ENCODE measurements at places on chromosomes 2 and 18. TPM values are rescaled to one million over a fixed set of nuclear protein-coding genes. Genes with fewer than 3 reads are reported as not detected.

GRCh38 chr2:48116497-48116896 lies 210.2 kb upstream of the FBXO11 start:
- DNase-seq = no peak

DNA sequence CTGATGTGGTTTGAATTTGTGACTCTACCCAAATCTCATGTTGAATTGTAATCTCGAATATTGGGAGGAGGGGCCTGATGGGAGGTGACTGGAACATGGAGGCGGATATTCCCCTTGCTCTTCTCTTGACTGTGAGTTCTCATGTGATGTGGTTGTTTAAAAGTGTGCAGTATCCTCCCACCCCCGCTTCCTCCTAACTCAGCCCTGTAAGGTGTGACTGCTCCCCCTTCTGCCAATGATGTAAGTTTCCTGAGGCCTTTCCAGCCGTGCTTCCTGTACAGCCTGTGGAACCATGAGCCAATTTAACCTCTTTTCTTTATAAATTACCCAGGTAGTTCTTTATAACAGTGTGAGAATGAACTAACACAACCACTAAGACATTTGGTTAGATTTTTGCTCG lies 458.4 kb downstream of the THSD7B start:
- DNase-seq = no peak

DNA sequence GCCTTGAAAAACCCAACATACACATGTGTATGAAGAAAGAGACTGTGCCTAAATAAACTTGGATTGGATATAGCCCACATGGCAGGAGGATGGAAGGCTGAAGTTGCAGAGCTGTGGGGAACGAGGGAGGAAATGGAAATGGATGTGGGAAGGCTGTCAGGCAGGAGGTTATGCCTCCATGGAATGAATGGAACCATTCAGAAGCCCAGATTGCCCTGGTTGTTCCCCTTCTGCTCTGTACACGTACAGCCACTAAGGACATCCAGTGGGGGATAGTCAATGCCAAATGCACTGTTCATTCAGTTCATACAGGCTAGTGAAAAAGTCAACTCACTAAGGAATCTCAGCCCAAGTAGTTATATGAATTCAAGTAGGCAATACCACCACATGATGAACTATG lies 463.7 kb downstream of the TNS1 start:
- no peak for DNase-seq

DNA sequence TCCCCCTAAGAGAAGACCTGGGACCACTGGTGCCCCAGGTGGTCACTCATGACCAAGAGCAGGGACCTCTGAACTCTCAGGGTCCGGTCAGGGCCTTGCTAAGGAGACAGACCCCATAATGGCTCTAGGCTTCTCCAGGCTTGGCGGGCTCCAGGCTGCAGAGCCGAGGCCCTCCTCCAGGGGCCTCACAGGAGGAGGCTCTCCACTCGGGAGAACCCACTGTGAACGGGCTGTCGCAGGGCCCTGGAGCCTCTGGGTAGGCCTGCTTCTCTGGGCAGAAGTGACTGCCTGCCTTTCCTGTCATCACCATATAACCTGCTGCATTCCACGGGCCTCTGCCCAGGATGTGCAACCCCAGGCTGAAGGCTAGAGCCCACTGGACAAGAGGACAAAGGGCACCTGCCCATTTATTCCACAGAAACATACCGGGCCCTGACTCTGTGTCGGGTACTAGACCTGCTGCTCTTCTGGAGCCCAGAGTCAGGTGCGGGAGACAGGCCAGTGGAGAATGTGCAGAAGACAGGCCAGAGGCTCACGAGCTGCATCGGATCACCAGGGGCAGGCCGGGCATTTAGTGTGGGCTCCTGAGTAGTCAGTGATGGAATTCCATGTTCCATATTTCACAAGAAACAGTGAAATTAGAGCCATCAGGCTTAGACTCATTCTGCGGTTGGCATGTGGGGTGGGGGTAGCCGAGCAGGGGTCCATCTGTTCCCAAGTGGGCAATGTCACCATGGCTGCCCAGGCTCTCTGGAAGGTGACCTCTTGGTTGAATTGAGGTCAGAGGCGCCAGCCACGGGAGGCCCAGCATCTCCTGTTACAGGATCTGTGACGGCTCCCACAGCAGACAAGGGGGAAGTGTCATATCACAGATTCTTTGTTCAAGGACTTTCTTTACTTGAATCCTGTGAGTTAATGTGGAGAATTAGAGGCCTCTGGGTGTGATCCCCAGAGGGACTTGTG lies 220.8 kb downstream of the SH3RF3 start:
- no peak for DNase-seq

DNA sequence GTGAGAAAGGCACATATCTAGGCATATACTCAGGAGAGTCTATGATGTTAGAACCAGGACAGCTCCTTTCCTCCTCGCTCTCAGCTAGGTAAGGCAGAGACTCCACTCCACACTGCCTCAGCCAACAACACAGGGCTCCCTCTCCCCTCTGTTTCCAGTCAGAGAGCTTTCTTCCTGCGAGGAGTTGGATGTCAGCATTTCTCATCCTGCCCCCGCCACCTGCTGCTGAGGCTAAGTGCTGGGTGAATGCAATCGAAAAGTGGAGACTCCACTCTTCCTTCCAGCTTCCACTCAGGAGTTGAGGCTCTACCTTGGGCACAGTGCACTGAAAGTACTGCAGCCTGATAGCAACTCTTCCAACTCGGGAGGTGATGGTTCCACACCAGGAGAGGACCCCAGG lies 177.2 kb upstream of the RAB6C start:
- no peak for DNase-seq

GRCh38 chr2:198106621-198107385 lies 302.4 kb downstream of the PLCL1 start:
- DNase-seq = no peak

GRCh38 chr2:224778474-224778877 lies 62.3 kb upstream of the CCDC195 start:
- peak; percentile 79 for DNase-seq

GRCh38 chr2:47357483-47357882 lies 45.5 kb upstream of the MSH2 start:
- DNase-seq = no peak

DNA sequence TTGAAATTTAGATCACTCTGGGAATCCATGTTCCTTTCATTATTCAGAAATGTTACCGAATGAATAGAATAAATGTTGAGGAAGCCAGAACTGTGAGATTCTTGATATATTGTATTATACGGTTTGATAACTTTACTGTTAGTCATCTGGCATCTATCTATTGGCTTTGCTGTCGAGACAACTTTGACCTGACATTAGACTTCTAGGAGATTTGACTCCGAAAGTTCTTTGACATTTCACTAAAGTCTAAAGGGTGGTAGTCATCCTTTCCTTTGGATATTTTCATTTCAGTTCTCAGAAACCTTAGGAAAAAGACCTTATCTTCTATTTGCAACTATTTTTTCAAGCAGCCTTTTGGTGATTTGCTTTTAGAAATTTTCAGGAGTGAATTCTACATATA lies 1.9 kb downstream of the BMPR2 start:
- DNase-seq = no peak

GRCh38 chr2:181959508-181959907 lies 26.1 kb upstream of the PPP1R1C start:
- no peak for DNase-seq

Gene IL36G
- total RNA-seq = not detected

DNA sequence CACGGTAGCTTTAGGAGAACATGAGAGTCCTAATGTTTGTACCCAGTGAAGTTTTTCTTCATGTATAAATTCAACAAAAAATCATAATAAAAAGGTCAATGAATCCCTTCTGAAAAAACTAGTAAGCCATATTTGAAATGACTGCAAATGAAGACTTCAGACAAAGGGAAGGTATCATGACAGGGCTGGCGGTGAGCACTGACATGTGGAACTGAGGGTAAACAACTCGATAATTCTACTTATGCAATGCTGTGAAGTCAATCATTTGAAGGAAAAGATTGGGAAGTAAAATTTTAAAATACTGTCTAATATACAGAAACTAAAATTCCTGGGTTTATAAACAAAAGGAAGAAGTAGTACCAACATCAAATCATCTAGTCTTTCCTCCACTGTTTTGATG lies 190.2 kb upstream of the COPS8 start:
- no peak for DNase-seq

DNA sequence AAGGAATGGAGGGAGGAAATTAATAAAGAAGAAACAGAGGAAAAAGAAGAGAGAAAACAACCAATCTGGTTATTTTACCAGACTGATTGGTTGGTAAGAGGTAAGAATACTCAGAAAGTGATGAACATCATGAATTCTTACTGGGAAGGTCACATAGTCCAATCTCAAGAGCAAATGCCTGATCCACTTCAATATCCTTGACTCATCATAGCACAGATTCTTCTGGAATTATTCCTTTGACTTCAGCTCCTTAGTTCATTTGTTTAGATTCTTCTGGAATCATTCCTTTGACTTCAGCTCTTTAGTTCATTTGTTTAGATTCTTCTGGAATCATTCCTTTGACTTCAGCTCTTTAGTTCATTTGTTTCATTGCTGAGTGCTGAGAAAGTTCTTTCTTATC lies 2030.6 kb upstream of the CELF4 start:
- no peak for DNase-seq

Gene BMP10
- total RNA-seq = not detected

All from Karpas-422 (cell line).